NCI-H1417 treated with DMSO at 0.1 percent for 48 hours (cell line): ENCODE measurements at places on chromosomes 6 and 20.
A peak's percentile ranks its signal among the peaks of the same experiment; 100 is the strongest.

DNA sequence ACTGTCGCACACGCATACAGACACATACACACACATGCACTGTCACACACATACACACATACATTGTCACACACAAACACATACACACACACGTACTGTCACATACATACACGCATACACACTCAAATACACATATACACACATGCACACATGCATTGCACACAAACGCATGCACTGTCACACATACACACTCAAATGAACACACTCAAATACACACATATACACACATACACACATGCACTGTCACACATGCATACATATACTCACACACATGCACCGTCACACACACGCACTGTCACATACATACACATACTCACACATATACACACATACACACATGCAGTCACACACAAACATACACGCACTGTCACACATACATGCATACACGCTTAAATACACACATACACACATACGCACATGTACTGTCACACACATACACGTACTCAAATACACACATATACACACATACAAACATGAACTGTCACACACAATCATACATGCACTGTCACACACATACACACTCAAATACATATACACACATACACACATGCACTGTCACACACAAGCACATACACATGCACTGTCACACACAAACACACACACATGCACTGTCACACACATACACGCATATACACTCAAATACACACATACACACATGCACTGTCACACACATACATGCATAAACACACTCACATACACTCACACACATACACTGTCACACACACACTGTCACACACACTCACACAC is 548.6 kb upstream of the BTBD3 start:
- no peak for DNase-seq

DNA sequence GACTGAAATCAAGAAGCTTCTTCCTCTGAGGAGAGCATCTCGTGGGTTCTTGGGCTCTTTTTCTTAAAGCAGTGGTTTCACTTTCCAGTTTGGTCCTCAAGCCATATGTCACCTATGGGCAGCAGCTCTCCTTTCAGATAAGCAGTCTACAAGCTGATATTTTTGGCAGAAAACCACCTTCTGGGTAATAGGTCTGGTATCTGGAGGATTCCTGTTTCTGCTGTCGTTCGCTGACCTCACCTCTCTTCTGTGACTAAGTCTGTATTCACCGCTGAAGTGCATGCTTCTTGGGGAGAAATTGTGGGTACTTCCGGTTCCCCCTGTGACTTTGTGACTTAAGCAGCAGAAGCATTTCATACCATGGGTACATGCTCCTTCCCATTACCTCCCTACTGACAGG is 193.6 kb downstream of the EDN1 start:
- no peak for DNase-seq

DNA sequence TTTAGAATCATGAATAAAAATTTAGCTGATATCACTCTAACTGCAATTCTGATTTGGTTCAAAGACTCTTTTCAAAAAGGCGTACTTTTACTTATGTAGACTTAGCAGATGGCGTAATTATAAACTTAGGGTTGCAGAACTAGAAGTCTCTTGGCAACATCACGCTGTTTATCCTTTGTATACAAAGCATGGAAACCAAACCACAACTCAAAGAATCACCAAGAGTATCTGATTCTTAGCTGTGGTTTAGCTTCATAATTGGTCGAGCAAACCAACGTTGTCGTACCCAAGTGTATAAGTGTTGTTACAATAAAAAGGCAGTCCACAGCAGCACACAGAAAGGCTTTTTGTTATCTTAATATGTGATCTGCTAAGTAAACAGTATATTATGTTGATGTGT is 18.2 kb downstream of the STMND1 start:
- no peak for DNase-seq

DNA sequence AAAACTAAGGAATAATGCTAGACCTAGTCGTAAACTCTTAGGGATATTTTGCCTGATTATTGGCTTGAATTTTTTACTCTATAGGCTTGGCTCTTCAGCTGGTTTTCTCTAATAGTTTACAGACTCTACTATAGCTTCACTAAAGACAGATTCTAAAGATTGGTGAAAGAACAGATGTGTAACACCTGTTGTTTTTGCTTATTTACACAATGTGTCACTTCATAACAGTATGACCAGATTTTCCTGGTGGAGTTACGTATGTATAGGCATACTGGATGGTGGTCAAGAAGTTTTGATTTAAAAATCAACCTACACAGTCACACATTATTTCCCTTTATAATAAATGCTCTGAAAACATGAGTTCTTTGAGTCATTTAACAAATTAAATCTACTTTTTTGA is 4.8 kb downstream of the COL19A1 start:
- no peak for DNase-seq

DNA sequence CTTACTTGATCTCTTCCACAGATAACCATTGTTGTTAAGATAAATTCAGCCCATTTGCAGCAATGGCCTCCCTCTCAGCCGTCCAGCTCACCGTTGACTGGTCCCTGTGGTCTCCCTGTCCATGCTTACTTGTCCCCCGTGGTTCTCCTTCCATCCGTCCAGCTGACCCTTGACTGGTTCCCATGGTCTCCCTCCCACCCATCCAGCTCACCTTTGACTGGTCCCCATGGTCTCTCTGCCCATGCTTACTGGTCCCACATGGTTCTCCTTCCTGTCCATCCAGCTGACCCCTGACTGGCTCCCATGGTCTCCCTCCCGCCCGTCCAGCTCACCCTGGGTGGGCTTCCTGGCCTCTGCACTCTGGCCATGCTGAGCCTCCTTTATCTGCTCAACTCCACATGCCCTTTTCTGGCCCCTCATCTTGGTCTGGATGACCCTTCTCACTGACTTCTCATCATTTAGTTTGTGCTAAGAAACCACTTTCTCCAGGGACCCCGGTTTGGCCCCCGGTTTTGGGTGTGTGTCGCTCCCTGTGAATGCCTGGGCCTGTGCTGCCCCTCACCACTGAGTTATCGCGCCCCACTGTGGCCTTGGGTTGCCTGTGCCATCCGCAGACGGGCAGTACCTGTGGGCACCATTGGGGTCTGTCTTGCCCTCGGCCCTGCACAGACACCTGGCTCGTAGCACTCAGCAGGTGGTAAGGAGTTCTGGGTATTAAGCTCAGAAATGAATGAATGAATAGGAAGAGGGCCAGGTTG is 146.4 kb downstream of the ERMARD start:
- no peak for DNase-seq

DNA sequence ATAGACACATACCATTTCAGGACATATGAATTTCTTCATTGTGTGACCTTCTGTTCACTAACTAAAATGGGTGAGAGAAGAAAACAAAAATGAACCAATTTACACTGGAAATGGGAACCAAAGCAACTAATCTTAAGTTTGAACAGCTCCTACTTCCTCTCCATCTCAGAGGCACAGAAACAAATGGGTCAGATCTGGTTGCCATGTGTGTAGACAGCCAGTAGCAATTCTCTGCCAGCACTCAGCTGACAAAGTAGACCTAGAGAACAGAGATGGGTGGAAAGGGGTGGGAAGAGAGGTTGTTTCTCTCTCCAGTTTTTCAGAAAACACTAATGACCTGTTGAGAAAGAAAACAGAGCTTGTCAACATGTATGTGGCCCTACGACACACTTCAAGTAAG is 14.3 kb upstream of the POPDC3 start:
- no peak for DNase-seq

- DNase-seq = peak; percentile 49
Observed at GRCh38 chr20:20440481-20440880, 72.6 kb downstream of the INSM1 start.

DNA sequence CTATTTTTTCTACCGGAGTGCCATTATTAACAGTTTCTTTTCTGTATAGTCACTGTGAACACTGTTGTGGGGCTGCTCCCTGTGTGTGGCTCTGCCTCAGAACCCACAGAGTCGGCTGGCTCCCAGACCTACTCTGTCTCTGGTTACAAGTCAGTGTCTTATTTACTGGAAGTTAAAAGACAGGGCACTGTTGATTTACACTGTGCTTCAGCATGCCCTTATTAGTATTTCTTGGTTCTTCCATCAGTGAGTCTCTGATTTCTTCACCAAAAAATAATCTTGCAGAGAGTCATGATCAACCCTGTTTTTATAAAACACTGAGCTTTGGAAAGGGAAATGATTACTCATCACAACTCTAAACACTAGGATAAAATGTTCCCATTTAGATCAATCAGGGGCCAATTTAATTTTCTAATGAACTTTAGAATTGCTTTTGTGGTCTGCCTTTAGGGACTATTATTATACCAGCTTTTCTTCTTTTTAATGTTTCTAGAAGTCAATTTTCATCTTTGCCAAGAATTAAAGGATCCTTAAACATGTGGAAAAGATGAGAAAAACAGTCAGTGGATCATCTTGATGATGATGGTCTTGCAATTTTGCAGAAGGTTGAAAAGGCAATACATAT is 92.6 kb downstream of the UTRN start:
- DNase-seq = no peak

DNA sequence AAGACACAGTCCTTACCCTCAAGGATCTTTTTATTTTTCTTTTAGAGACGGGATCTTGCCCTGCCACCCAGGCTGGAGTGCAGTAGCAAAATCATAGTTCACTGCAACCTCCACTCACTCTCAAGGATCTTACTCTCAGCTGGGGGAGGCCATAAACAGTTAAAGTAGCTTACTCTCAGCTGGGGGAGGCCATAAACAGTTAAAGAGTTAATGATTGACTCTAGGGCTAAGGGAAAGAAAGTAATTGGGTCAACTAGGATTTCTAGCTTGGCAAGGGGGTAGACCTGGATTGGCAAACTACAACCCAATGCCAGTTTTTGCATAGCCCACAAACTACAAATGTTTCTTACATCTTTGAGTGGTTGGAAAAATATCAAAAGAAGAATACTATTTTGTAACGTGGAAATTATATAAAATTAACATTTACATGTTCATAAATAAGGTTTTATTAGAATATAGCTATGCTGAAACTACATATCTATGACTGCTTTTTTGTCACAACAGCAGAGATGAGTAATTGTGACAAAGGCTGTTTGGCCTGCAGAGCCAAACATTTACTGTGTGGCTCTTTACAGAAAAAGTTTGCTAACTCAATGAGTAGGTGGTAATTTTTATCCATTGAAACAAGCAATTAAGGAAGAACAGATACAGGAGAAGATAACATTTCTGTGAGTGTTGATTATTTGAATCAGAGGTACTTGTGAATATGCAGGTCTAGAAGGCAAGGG is 46.4 kb downstream of the PTPRA start:
- DNase-seq = no peak

- no peak for DNase-seq
Observed at GRCh38 chr6:160249671-160250070, 8.9 kb downstream of the SLC22A2 start.

DNA sequence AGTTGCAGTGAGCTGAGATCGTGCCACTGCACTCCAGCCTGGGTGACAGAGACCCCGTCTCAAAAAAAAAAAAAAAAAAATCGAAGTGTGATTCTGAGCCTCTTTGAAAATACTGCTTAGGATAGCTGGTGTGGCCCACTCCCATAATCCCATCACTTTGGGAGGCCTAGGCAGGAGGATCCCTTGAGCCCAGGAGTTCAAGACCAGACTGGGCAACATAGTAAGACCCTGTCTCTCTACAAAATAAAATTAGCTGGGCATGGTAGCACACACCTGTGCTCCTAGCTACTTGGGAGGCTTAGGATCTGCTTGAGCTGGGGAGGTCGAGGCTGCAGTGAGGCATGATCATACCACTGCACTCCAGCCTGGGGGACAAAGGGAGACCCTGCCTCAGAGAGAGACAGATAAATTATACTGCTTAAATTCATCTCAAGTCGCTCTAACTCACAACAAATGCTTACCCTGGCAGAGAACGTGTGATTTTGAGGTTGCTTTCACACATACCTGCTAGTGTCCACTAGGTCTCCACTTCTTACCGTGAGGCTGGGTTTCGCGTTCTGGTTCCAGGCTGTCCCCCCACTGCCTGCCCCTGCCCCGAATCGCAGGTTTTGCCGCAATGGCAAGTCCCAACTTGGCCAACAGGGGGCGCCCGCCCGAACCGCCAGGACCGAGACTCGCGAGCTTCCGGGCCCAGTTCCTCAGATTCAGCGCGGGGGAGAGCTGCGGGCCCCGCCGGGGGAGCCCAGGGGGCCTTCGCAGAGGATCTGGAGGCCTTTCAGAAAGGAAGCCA is 12.3 kb upstream of the TMC2 start:
- peak; percentile 70 for DNase-seq

GRCh38 chr6:117440706-117441525 is 15.2 kb upstream of the ROS1 start:
- no peak for DNase-seq

DNA sequence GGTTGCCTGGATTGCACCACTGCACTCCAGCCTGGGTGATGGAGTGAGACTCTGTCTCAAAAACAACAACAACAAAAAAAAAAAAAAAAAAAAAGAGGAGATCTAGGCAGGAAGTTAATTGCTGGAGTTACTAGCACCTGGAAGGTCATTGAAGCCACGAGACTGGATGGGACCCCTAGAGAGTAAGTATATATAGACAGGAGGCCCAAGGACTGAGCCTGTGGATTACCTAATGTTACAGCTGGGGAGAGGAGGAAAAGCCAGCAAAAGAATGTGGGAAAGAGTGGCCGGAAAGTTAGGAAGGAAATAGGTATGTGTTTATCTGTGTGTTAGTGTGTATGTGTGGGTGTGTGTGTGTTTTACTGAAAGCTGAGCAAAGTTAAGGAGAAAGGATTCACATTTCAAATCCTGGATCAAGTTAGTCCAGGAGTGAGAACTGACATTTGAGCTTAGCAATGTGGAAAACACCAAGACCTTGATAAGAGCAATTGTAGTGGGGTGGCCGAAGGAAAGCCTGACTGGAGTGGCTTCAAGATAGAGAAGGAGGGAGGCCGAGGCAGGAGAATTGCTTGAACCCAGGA is 38.4 kb downstream of the ANKRD6 start:
- DNase-seq = no peak

DNA sequence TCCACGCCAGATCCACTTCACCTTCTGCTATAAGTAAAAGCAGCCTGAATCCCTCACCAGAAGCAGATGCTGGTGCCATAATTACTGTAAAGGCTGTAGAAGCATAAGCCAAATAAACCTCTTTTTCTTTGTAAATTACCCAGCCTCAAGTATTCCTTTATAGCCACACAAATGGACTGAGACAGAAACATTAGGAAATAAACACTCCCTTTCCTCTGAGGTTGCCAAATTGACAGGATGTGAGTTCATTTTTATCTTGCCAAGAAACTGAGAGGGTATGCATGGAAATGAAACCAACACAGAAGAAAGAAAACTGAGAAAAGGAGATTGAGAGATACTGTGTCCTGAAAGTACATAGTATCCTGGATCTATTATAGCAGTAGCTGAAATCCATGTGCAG is 481.2 kb downstream of the HAO1 start:
- DNase-seq = no peak
